ENCODE measurements at places on chromosomes 6 and 20.

DNA sequence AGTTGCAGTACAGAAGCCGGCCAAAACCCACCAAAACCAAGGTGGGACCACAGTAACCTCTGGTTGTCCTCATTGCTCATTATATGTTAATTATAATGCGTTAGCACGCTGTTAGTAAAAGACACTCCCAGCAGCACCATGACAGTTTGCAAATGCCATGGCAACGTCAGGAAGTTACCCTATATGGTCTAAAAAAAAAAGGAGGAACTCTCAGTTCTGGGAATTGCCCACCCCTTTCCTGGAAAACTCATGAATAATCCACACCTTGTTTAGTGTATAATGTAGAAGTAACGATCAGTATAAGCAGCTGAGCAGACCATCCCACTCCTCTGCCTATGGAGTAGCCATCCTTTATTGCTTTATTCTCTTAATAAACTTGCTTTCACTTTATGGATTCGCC is 148.6 kb upstream of the EXOC2 start:
- DNase-seq, result no peak

GRCh38 chr6:108133594-108134179 is 32.1 kb upstream of the NR2E1 start:
- DNase-seq, result no peak

DNA sequence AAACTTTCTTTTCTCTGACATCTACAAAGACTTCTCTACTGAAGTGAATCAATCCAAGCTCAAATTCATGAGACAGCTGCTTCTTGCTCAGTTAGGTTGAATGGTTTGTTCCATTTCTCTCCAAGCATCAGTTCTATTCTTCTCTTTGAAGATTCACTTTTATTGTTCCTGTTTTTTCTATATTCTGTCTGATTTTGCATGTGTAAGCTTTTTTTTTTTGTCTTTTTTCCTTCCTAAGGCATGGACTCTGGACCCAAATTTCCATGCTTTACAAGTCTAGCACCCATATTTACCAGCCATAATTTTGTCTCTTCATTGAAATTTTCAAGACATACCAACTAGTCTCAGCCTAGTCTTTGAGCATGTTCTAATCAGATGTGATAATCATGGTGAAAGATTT is 25.9 kb upstream of the STXBP5 start:
- DNase-seq, result no peak

GRCh38 chr6:14743474-14744211 is 502.2 kb upstream of the JARID2 start:
- DNase-seq, result no peak

GRCh38 chr6:13500264-13500663 is 12.9 kb upstream of the GFOD1 start:
- DNase-seq, result no peak

- no peak for DNase-seq
Measured at GRCh38 chr6:87628424-87628823, 38.5 kb downstream of the ORC3 start.

DNA sequence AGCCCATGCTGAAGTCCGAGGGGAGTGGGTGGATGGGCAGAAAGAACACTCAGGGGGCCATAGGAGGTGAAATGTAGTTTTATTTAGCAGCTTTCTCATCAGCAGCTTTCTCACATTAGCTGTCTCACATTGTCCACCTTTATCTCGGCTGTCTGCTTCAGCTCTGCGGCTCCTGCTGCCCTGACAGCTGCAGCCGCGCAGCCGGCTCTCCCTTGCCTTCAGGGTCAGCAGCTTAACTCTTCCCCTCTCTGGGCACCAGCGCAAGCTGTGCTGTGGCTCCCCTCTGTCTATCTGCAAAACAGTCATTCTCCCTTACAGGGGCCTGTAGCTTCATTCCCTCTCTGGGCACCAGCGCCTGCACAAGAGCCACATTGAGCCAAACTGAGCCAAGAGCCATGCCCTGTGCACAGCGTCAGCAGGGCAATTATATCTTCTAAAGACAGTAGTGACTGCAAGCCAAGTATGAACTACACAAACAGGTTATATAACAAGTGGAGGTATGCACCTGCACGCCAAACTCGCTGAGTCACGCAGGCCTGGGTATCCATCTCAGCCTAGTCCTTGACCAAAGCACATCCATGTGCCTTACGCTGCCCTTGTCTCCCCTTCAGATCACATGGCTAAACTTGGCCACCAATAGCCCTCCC is 198.8 kb downstream of the EYA2 start:
- DNase-seq, result no peak

DNA sequence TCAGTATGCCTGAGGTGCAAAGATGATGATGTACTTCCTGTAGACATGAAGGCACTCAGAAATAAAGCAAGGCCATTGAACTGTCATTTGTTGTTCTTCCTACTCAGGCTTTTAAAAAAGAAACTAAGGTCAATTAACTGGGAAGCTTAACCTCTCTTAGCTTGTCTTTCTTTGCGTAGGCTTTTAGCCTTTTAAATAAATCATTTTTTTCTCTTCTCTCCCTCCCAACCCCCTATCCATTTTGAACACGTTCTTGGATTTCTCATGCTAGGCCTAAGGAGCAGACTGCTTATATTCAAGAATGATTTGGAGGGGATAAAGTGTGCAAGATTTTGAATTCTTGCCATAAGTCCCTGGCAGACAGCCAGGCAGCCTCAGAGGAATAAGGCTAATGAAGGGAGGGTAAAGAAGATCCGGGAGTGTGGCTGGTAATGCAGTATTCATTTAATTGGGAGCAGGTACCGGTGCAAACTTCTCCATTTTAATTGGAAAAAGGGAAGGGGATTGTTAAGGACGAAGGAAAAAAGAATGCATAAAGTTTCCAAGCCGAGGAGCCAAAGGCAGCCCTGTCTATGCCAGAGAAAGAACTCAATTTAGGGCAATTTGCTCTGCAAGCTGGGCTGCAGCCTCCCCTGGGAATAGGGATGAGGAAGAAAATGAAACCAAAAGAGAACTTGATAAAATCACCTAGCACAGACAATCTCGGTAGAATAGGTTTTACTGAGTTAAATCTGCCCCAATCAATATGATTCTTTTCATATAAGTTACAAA is 343.8 kb upstream of the MMS22L start:
- no peak for DNase-seq

DNA sequence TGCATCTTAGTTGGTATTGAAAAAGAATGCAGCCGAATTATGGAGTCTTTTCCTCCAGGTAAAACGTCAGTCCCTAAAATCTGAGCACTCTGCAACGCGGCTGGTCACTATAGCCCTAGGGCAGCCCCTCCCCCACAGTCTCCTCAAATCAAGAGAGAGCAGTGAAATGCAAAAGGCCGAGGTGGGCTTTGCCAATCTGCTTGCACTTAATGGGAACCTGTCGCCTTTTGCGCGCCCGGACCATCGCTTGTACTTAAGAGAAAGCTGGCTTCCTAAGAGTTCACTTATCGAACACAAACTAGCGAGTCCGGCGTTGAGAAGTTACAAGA is 447 bp downstream of the MCM3 start:
- no peak for DNase-seq

GRCh38 chr6:134358320-134358719 is 40.4 kb upstream of the SGK1 start:
- DNase-seq, result no peak

DNA sequence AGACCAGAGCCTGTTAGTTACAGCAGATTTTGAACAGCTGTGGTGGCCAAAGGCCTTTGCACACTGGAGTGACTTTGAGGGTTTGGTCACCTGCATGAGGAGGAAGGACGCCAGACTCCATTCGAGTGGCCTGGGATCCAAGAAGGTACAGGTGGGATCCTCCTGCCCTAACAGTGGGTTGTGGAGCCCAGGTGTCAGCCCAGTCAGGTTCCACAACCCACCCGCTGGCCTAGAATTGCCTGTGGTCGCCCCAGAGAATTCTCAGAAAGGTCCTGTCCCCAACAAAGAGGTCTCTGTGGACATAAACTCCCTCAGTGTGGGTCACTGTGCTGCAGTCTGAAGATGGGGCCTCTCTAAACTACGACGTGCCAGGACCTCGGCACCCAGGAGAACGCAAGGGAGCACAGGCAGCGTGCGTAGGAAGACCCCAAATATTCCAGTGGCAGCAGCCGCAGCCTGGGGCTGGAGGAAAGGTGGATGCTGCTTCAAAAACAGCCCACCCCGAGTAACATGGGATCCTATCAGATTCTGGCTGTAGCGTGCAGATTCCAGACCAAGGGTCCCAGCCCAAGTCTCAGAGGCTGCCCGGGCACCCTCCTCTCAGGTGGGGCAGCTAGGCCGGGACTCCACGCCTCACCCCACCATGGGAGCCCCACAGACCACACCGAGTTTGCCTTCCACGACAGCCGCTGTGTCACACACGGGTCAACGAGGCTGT is 16.0 kb downstream of the ACSS1 start:
- DNase-seq, result no peak

GRCh38 chr20:11394145-11394833 is 523.4 kb upstream of the BTBD3 start:
- DNase-seq, result no peak

- no peak for DNase-seq
Measured at GRCh38 chr20:37703035-37703845, 9.4 kb downstream of the CTNNBL1 start.

DNA sequence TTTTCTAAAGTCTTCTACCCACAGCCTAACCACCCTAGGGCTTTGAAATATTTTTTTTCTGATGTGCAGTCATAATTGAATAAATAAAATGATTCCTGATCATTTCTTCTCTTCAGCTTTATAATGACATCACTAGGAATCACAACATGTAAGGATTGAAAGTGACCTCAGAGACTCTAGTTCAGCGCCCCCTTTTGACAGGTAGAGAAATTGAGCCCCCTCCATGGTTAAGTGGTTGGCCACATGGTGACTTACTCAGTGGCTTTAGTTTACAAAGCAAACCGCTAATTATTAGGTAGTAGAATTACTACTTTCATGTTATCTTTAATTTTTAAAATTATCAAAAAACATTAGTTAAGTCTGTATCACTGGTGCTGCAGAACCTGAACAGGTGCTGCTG is 13.3 kb upstream of the SLC2A12 start:
- no peak for DNase-seq

DNA sequence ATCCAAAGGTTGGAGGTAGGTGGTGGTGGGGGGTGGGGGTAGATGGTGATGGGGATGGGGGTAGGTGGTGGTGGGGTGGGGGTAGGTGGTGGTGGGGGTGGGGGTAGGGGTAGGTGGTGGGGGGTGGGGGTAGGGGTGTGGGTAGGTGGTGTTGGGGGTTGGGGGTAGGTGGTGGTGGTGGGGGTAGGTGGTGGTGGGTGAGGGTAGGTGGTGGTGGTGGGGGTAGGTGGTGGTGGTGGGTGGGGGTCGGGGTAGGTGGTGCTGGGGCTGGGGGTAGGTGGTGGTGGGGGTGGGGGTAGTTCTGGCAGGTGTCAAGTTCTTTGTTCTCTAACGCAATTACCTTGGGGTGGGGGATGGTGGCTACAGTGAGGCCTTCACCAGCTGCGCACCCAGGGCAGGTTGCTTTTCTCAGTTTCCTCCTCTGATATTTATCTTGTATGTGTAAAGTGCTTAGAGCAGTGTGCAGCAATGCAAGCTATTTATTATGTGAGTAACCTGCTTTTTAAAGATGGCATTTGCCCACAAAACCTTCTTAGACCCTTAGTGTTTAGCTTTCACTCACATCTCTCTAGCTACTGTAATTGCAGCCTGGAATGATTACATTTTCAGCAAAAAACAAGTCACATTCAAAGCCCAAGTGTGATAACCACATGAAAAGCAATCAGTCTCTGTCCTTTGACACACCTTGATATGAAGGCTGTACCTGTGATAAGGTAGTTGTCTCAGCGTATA is 8.2 kb upstream of the CCDC167 start:
- DNase-seq, result no peak

DNA sequence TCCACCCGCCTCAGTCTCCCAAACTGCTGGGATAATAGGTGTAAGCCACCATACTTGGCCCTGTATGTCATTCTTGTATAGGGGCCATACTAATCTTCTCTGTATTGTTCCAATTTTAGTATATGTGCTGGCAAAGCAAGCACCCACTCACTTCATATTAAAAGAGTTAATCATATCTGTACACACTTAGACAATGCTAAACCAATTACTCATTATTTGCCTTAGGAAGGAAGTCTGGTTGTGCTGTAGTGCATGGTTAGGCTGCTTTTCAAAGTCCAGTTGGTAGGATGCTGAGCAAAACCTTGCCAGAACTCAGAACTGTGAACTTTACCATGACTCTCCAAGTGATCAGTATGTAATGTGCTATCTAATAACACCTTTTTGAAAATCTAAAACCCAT is 88.6 kb downstream of the LIN28B start:
- no peak for DNase-seq

GRCh38 chr6:37496951-37497885 is 2.5 kb downstream of the CCDC167 start:
- no peak for DNase-seq

DNA sequence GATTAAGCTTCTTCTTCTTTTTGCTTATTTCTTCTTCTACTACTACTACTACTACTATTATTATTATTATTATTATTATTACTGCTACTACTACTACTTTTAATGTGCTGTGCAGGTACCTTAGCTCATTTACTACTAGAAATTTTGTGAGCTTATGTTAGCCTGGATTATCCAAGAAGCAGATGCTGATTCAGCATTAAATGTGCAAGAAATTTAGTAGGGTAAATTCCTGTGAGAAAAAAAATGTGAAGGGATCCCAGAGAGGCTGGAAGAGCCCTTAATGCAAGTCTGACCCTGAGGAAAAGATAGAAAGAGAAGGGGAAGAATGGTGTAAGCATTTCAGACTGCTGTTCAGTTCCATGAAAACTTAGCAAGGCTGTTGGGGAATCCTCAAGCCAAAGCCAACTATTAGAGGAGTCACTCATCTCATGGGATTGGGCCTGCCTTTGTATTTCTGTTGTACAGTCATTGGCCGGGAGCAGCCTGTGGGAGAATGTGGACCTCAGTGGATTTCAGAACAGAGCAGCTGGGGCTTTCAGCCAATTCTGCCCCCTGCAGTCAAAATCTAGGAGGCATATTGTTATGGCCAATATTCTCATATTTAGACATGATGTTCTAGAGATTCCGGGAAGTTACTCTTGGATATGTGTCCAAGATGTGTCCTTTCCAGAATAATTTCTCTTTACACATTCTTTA is 37.2 kb upstream of the TSPYL1 start:
- DNase-seq, result no peak

DNA sequence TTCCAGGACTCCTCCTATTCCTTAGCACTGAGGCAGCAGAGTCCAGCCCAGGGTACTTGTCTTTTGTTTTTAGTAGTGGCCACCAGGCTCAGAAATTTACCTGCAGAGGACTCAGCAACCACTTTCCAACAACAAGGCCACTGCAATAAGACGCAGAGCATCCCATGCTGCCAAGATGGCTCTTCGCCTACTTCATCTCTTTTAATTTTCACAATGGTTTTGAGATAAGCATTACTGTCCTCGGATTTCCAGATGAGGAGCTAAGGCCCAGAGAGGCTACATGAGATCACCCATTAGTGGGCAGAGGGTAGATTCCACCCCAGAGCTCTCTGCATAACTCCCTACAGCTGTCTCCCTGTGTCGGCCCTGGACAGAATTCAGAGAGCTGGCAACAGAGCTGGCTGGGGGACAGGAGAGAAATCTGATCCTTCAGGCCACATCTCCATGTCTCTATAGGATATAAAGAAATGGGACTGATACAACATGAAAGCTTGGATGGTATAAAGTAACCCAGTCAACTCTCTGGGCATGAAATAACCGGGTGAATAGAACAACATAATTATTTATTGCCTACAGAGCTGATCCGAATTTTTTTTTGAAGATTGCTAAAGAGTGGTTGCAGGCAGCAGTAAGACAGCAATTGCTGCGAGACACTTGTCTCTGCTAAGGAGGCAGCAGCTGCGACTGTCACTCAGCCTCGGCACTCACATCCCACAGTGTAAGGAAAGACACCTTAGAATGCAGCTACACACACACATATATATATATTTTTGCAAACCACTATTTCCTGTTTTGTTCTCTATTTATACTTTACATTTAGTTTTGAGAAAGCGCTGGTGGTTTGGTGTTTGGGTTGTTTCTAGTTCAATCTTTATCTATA is 37.2 kb downstream of the SCML4 start:
- no peak for DNase-seq
